ENCODE measurements at places on chromosomes 12 and 14.
A peak's percentile ranks its signal among the peaks of the same experiment; 100 is the strongest.

GRCh38 chr14:95265106-95266094 is 54.3 kb downstream of the CLMN start:
- DNase-seq = peak; percentile 77

DNA sequence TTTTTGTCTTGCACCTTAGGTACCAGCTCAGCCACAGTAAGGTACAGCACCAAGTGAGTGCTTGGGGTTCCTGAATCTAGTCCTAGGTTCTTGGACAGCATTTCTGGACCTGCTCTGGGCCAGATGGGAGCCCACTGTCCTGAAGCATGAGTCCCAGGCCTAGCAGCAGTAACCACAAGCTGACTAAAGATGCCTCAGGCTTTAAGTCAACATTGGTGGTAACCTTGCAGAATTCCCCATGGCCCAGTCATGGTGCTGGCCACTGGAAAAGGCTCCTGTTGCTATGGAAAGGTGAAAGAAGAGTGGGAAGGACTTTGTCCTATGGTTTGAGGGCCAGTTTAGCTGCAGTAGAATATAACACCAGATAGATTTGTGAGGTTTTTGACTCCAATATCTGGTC is 86.9 kb upstream of the CLEC14A start:
- DNase-seq = no peak

GRCh38 chr14:101932673-101933072 is 31.7 kb upstream of the DYNC1H1 start:
- no peak for DNase-seq

- no peak for DNase-seq
These were observed 259.0 kb upstream of the G2E3 start for GRCh38 chr14:30299915-30300314.

GRCh38 chr12:90102957-90103652 is 394.5 kb upstream of the ATP2B1 start:
- DNase-seq = peak; percentile 20
